ENCODE measurements at places on chromosomes 16 and 17.

GRCh38 chr17:61537264-61537771 lies 53.7 kb downstream of the NACA2 start:
- no peak for DNase-seq

GRCh38 chr17:72093707-72094106 lies 27.1 kb upstream of the SOX9 start:
- no peak for DNase-seq

- DNase-seq = no peak
These were observed 33.5 kb upstream of the TOX3 start for GRCh38 chr16:52580488-52580887.

- DNase-seq = no peak
These were observed 12.6 kb upstream of the ARL5C start for GRCh38 chr17:39178536-39178935.

DNA sequence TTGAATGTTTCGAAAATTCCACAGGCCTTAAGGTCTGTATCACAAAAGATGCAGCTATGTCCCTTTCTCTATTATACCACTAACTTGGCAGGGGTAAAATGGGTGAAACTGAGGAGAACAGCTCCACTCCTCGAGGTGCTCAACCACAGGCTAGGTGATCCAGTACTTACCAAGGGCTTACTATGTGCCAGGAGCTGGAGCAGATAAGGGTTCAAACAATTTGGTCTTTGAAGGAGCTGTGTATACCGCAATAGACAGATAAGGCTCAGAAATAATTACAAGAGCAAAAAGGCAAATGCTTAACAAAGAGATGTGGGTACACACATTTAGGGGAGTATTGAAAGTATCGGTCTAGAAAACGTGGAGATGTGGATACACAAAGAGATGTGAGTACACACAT lies 1.5 kb downstream of the XPO6 start:
- no peak for DNase-seq

GRCh38 chr17:79075861-79076406 lies 1.3 kb downstream of the ENGASE start:
- DNase-seq = no peak

DNA sequence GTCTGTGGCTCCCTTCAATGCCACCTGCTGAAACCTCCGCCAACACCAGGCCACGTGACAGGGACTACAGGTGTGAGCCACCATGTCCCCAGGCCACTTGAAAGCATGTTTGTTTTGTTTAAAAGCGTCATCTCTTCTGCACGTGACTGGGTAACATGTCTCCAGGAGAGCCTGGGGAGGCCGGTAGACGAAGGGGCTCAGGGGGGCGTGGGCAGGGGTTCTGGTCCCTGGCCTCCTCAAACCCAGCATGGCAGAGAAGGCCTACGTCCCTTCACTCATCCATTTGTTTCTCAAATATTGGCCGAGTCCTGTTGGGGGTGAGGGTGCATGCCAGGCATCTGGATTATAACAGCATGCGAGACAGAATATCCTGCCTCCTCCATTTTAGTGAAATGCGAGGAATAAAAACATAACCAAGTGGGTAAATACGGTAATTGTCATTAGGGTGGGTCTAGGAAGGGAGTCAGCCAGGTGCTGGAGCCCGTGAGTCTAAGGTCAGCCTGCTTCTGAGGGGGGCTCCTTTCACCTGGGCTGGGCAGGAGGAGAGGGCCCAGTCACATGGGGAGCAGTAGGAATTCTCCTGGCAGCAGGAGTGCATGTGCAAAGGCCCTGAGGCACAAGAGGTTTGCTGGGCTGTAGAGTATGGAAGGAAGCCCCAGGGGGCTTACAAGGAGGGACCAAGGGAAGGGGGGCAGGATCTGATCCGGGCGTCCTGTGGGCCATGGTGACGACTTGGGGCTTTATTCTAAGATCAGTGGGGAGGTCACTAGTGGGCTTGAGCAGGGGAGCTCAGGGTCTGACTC lies 26.8 kb upstream of the CIBAR2 start:
- no peak for DNase-seq

DNA sequence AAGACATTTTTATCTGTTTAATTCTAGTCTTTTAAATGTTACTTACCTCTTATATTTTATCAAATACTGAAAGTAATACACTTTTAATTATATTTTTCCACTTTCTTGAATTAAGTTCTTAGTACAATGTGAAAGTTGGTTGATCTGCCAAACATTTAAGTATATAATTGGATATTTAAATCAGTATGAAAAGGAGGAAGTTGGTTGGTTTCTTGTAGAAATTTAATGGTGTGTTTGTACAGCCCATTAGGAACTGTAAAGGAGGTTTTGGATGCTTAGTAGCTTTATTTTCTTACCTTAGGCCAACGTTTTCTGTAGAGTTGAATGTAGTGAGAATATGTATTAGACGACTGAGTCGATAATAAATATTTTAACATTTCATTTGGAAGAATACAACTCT lies 5.4 kb downstream of the NFATC3 start:
- no peak for DNase-seq

DNA sequence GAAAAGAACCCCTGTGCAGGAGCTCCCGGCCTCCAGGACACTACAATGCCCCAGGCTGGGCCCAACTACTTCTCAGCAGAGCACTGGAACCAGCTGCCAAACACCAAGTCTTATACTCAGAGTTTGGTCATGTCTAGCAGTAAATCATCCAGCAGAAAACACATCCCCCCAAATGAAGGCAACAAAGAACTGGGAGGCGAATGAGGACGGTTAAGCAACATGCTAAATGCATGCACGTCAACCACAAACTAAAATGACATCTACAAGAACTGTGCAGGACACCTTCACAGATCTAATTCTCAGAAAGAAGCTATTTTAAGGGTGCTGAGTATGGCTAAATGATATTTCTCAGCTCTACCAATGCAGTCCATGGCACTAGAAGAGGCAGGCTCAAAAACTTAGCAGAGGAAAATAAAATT lies 7.6 kb upstream of the IRX5 start:
- DNase-seq = no peak

DNA sequence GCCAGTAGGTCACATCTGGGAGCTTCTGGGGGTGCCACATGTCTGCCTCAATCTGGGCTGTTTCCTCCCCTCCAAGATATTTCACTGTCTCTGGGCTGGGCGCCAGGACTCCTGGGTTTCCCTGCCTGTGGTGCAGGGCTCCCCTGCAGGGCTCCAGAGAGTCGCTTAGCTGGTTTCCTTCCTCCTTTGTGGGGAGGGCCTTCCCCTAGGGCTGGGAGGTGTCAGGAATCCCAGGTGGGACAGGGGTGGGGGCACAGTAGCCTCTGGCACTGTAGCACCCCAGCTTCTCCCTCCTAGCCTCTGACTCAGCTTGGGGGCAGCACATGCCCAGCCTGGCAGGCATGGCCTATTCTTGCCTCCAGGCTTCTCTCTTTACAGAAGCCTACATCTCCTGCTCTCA lies 2.6 kb downstream of the RARA start:
- no peak for DNase-seq

Measured in activated CD4-positive, alpha-beta T cell treated with anti-CD3 and anti-CD28 coated beads, Interleukin-2, amount 50 U/mL, for 48 hours (primary cell).